ENCODE measurements at places on chromosomes 2 and 18. TPM values are rescaled to one million over a fixed set of nuclear protein-coding genes. Genes with fewer than 3 reads are reported as not detected.
A peak's percentile ranks its signal among the peaks of the same experiment; 100 is the strongest.

RAB17 gene
- 6.5 TPM for total RNA-seq

DNA sequence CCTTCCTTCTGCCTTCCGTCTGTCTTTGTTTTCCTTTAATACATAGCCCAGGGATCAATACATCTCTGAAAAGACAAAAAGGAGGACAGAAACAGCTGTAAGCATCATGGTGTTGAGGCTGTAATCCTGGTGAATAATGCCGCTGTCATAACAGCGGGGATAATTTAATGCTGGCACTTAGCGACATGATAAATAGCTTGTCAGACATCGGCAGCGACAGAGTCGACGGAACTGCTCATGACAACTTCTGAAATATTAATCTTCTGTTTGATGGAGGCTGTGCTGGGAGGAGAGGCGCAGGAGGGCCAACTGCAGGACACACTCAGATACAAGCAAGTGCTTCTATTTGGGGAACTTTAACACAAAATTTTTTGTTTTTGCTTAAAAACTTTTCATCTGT, 602.2 kb downstream of the GALR1 start:
- no peak for DNase-seq
- H3K4me3 ChIP-seq, result no peak overlapping the region
- H3K36me3 ChIP-seq, result no peaks in the 10 kb centered on the region

DNA sequence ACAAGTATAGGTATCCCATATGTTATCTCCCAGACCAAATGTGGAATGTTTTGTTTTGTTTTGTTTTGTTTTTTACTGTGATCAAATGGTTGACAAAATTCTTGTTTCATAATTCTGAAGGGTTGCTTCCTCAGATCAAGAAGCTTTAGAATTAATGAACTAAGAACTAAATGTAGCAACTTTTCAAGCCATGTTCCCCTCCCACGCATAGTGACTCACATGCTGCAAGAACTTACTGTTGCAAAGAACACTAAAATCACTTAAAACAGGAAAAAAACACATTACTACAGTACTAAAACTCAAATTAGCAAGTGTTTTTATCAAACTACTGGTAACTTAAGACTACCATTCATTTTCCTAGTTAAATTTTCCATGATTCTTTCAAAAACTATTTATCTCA, 30.6 kb downstream of the HNRNPLL start:
- H3K27me3 ChIP-seq, result no peaks in the 10 kb centered on the region
- H3K4me3 ChIP-seq, result no peak overlapping the region
- no peak overlapping the region for H3K27ac ChIP-seq
- peaks cover 23% of the 10 kb centered on the region for H3K36me3 ChIP-seq
- peak; percentile 26 for DNase-seq

- no peak overlapping the region for H3K4me3 ChIP-seq
- H3K4me1 ChIP-seq, result no peaks in the 10 kb centered on the region
- no peak overlapping the region for H3K27ac ChIP-seq
- H3K36me3 ChIP-seq, result no peaks in the 10 kb centered on the region
- DNase-seq, result no peak
Measured at GRCh38 chr18:76018210-76018609, 476.8 kb downstream of the ZNF516 start.

GRCh38 chr2:228239207-228239906, 57.9 kb upstream of the SPHKAP start:
- no peak for DNase-seq
- H3K4me1 ChIP-seq, result no peaks in the 10 kb centered on the region
- H3K27me3 ChIP-seq, result no peaks in the 10 kb centered on the region
- no peak overlapping the region for H3K27ac ChIP-seq

GRCh38 chr2:33812707-33813106, 213.6 kb upstream of the FAM98A start:
- no peak for DNase-seq
- H3K4me1 ChIP-seq, result peaks cover 23% of the 10 kb centered on the region
- no peak overlapping the region for H3K4me3 ChIP-seq
- H3K27me3 ChIP-seq, result no peaks in the 10 kb centered on the region

- peaks cover 24% of the 10 kb centered on the region for H3K4me1 ChIP-seq
- no peak for DNase-seq
- no peak overlapping the region for H3K27ac ChIP-seq
- H3K4me3 ChIP-seq, result no peak overlapping the region
Measured at GRCh38 chr18:13579874-13580273, 146.5 kb downstream of the FAM210A start.

DNA sequence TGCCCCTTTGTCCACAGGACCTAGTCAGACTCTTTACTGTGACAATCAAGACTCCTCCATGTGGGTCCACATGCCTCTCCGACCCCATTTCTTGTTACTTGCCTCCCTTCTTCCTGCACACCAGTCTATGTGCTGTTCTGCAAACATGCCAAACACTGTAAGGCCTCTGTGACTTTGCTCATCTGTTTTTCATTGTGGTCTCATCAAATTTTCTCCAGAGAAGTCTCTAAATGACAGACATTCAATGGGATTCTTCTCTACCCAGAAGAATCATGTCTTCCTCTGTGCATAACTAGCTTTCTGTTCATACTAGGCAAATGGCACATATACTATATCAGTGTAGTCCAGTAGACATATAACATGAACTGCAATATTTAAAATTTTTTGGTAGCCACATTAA, 43.0 kb upstream of the KCNE4 start:
- no peak overlapping the region for H3K27ac ChIP-seq
- no peaks in the 10 kb centered on the region for H3K4me1 ChIP-seq
- H3K27me3 ChIP-seq, result no peaks in the 10 kb centered on the region
- H3K36me3 ChIP-seq, result no peaks in the 10 kb centered on the region

DNA sequence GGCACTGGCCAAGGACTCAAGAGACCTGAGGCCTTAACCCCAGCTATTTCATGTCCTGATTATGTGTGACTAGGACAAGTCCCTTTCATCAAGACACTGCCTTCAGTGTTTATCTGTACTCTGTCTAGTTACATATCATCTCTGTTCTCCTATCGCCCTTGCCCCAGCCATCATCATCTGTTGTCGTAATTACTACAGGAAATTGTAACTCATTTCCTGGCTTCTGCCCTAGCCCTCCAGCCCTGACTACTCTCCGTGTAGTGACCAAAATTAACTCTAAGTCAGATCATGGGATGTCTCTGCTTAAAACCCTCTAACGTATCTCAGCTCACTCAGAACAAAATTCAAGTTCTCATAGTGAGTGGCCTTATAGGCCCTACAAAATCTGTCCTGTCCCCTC, 49.3 kb upstream of the LAPTM4A start:
- H3K4me1 ChIP-seq, result no peaks in the 10 kb centered on the region
- no peak for DNase-seq
- no peaks in the 10 kb centered on the region for H3K36me3 ChIP-seq
- no peaks in the 10 kb centered on the region for H3K27me3 ChIP-seq
- H3K27ac ChIP-seq, result no peak overlapping the region

DNA sequence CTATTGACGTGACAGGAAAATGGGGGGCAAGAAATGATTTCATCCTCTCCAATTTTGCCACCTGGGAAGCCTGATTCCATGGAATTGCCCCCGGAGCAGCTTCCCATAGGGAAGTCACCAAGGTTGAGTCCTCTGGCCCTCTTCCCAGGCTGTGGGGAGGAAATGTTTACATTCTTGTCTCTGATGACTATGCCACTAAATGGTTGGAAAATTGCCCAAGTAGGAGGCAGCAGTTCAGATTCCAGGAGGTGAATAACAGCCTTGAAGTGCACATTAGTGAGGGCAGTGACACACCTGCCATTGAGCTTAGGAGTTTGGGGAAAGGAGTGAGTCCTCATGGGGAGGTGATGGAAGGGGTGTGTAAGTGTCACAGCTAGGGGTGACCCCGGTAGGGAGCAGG, 449.2 kb upstream of the DCC start:
- H3K27ac ChIP-seq, result no peak overlapping the region
- no peaks in the 10 kb centered on the region for H3K36me3 ChIP-seq
- no peak overlapping the region for H3K4me3 ChIP-seq
- H3K4me1 ChIP-seq, result no peaks in the 10 kb centered on the region
- no peaks in the 10 kb centered on the region for H3K27me3 ChIP-seq

DNA sequence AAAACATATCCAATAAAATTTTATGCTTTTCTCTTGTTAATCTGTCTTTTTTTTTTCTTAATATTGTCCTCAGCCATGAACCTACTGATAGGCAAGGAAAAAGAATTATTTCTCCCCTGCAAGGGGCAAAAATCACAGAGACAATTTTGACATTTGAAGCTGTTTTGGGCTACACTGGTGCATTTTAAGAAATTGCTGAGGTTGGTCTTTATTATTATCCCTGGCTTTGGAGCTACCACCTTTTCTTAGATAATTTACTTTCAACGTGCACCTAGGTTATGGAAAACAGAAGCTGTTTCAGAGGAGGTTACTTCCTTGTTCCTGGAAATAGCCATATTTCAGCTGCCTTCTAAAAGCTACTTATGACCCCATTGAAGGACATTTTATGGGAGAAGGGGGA, 195.5 kb upstream of the KYNU start:
- no peaks in the 10 kb centered on the region for H3K27me3 ChIP-seq
- no peak for DNase-seq
- H3K27ac ChIP-seq, result no peak overlapping the region
- H3K4me1 ChIP-seq, result no peaks in the 10 kb centered on the region
- no peak overlapping the region for H3K4me3 ChIP-seq
- H3K36me3 ChIP-seq, result no peaks in the 10 kb centered on the region

DNA sequence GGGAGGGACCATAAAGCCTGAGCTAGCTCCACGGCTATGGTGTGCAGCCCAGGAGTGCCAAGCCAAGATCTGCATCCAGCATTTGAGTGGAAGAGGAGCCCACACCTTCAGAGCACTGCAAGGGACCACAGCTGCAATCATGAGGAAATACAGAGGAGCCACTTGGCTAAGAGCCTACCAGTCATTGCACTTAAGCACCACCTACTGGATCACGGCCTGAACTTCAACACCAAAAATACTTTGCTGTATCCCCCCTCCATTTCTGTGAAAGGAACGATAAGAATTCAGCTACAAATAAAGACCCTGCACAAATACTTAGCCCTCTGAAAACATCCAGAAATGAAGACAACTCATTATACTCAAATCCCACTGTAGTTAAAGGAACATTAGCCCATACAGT, 545.3 kb downstream of the TSN start:
- H3K27ac ChIP-seq, result no peak overlapping the region
- H3K4me3 ChIP-seq, result no peak overlapping the region

GRCh38 chr2:146661473-146662096, 1183.2 kb upstream of the ACVR2A start:
- no peak overlapping the region for H3K27ac ChIP-seq
- no peaks in the 10 kb centered on the region for H3K36me3 ChIP-seq
- DNase-seq, result no peak
- H3K4me1 ChIP-seq, result no peaks in the 10 kb centered on the region
- H3K4me3 ChIP-seq, result no peak overlapping the region
- H3K27me3 ChIP-seq, result no peaks in the 10 kb centered on the region

DNA sequence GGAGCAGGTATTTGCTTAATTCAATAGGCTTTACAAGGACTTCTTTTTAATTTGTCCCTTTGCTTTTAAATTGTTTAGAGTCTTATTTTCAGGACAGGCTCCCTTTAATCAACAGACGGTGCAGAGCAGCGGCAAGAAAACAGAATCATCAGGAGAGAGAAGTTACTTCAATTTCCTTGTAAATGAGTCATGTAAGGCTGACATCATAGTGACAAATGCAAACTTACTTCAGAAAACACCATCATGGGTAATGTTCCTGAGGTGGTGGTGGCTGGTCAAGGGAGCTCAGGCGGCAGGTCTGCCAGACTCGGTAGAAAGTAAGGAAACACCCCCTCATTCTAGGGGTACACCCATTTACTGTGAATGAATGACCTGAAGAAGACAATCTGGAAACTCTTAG, 395.1 kb downstream of the FBXO15 start:
- no peak for DNase-seq
- no peaks in the 10 kb centered on the region for H3K27me3 ChIP-seq
- no peak overlapping the region for H3K4me3 ChIP-seq
- no peaks in the 10 kb centered on the region for H3K36me3 ChIP-seq

- no peaks in the 10 kb centered on the region for H3K4me1 ChIP-seq
- no peaks in the 10 kb centered on the region for H3K27me3 ChIP-seq
- H3K27ac ChIP-seq, result no peak overlapping the region
- no peak overlapping the region for H3K4me3 ChIP-seq
- no peaks in the 10 kb centered on the region for H3K36me3 ChIP-seq
- DNase-seq, result no peak
Measured at GRCh38 chr2:150156415-150156814, 331.1 kb downstream of the RND3 start.

DNA sequence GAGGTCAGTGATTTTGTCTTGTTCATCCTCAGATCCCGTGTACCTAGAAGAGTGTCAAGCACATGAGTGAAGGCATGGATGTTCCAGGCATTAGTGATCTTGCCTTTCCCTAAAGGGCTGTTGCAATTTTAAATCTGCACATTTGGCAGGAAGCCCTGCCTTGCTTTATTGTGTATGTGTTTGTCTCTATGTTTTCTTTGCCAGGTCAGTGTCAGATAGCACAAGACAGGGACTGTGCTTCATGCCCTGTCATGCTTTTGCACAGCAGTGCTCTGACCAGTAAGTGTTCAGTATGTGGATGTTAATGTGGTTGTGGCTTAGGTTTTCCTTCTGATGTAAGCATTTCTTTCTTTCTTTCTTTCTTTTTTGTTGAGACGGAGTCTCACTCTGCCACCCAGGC, 131.5 kb downstream of the RGPD3 start:
- no peaks in the 10 kb centered on the region for H3K27me3 ChIP-seq
- H3K36me3 ChIP-seq, result no peaks in the 10 kb centered on the region
- no peak overlapping the region for H3K4me3 ChIP-seq
- DNase-seq, result no peak
- H3K27ac ChIP-seq, result no peak overlapping the region

GRCh38 chr2:24456599-24457556, 34.2 kb upstream of the NCOA1 start:
- no peaks in the 10 kb centered on the region for H3K36me3 ChIP-seq
- peak; percentile 57 for DNase-seq
- H3K27ac ChIP-seq, result no peak overlapping the region
- peaks cover 21% of the 10 kb centered on the region for H3K4me1 ChIP-seq

- H3K27me3 ChIP-seq, result no peaks in the 10 kb centered on the region
- no peak overlapping the region for H3K4me3 ChIP-seq
- peaks cover 8% of the 10 kb centered on the region for H3K4me1 ChIP-seq
- H3K27ac ChIP-seq, result no peak overlapping the region
Measured at GRCh38 chr18:8987241-8987640, 115.3 kb upstream of the NDUFV2 start.

GRCh38 chr2:70685771-70686171, 82.2 kb downstream of the ADD2 start:
- no peaks in the 10 kb centered on the region for H3K36me3 ChIP-seq
- DNase-seq, result no peak
- no peaks in the 10 kb centered on the region for H3K27me3 ChIP-seq
- no peaks in the 10 kb centered on the region for H3K4me1 ChIP-seq
- H3K4me3 ChIP-seq, result no peak overlapping the region
- no peak overlapping the region for H3K27ac ChIP-seq
